ENCODE measurements at places on chromosomes 12 and 14.
A peak's percentile ranks its signal among the peaks of the same experiment; 100 is the strongest.

DNA sequence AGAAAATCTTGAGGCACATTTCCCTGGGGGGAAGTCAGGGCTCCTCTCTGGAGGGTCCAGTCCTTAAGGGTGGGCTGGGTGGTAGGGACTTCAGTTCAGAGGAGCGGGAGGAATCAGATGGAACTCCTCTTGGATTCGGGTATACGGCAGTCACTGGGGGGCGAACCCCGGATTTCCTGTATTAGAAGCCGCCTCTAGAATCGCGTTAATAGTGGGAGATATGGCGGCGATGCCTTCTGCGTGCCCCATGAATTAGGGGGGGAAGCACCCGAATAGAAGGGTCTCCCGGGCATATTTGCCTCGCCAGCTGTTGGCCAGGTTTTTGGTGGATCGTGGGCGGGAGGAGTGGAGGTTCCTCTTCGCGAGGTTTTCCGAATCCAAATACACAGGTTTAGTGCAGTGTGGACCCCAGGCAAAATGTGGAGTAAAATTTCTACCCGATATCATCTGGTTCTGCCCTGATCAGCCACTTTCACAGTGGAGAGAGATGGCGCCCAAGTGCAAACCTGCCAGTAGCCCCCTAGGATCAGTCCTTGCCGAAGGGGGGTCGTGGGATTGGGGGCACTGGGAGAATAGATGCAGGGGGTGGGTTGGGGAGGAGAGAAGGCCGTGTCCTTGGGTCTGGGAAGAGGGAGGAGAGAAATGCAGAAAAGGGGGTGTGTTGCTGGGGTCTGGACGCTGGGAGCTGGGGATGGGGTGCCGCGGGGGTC is 628 bp downstream of the MEG3 start:
- DNase-seq: peak; percentile 58

- no peak for DNase-seq
These were observed 28.9 kb upstream of the PPM1A start for GRCh38 chr14:60220084-60220483.

- DNase-seq: no peak
These were observed 12.1 kb downstream of the MCRS1 start for GRCh38 chr12:49555631-49556390.

DNA sequence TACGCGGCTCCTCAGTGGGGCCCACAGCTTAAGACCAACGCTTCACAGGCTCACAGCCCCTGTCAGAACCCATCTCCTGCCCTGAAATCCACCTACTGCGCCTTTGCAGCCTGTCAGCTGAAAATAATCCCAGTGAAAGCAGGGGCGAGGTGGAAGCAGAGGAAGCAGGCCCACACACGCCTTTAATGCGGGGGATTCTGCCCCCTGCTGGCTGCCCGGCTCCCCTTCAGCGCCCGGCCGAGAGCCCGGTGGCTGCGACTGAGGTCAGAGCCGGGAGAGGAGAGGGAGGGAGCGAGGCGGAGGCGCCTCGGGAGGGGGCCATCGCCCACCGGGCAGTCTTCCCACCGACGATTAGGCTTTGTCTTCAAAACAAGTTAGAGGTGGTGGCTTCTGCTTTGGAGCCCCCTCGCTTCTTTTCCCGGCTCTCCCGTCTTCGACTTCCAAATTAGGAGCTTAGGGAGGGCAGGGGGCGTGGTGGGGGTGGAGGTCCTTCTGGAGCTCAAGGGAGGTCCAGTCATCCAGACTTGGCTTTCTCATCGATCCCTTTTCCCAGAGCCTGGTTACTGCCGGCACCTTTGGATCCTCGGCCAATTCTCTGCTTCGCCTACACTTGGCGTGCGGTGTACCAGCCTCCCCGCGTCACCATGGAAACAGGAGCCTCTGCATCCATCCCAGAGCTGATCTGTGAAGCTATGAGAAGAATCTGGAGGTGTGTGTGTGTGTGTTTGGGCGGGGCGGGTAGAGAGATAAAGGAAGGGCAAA is 25.2 kb upstream of the RND1 start:
- peak; percentile 95 for DNase-seq

- no peak for DNase-seq
These were observed 136.6 kb downstream of the C12orf75 start for GRCh38 chr12:105466901-105467598.

- no peak for DNase-seq
These were observed 2.7 kb upstream of the BEST3 start for GRCh38 chr12:69701826-69702225.

GRCh38 chr12:104951759-104952509 is 6.2 kb downstream of the SLC41A2 start:
- DNase-seq: no peak

- DNase-seq: no peak
These were observed 173.7 kb downstream of the SYT10 start for GRCh38 chr12:33265900-33266299.

DNA sequence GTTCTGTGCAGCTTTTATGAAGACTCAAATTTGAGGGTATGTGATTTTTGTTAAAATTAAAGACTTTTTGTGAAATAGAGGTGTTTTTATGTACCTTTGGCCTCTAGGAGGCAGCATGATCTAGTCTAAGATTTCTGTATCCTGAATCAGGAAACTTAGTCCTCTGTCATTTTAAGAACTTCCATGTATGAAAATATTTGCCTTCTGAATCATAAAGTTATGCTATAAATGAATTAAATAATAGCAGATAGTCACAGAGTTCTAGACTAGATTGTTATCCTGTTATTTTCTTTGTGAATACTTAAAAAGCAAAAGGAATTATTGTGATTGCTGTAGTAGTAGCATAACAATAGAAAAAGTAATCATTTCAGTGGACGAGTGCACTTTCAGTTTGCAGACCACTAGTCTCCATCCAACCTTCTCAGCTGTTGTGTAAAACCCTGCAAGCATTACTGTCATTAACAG is 56.3 kb downstream of the FGD4 start:
- DNase-seq: peak; percentile 90

DNA sequence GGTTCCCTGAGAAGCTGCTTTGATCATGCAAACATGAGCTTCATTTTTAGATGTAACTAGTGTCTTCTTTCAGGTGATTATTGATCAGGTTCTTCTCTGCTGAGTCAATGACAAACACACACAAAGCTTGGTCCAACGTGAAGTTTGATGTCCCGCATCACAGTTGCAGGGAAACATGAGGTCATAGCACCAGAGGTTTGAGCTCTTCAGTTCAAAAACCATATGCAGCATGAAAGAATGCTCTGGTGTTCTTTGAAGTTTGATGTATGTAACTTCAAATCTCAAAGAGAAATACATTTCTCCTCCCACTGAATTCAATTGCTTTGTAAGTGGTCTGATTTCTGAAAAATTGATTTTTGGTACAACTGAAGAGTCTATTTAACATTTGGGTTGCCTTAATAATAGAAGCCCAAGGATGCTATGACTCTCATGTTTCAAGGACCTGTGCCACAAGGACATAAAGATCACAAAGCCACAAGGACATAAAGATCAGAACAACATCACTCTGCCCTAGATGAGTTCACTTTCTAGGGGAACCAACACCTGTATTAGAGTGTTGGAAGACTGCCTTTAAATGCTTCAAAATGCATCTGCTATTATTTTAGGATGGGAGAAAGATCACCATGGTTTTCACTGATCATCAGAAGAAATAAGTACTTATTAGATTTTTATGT is 31.1 kb upstream of the AMIGO2 start:
- no peak for DNase-seq

- no peak for DNase-seq
These were observed 190.2 kb upstream of the CAND1 start for GRCh38 chr12:67078957-67079356.

GRCh38 chr14:105894978-105895881 is 368.8 kb downstream of the TMEM121 start:
- DNase-seq: no peak

GRCh38 chr12:45669792-45670191 is 59.7 kb upstream of the ARID2 start:
- no peak for DNase-seq

DNA sequence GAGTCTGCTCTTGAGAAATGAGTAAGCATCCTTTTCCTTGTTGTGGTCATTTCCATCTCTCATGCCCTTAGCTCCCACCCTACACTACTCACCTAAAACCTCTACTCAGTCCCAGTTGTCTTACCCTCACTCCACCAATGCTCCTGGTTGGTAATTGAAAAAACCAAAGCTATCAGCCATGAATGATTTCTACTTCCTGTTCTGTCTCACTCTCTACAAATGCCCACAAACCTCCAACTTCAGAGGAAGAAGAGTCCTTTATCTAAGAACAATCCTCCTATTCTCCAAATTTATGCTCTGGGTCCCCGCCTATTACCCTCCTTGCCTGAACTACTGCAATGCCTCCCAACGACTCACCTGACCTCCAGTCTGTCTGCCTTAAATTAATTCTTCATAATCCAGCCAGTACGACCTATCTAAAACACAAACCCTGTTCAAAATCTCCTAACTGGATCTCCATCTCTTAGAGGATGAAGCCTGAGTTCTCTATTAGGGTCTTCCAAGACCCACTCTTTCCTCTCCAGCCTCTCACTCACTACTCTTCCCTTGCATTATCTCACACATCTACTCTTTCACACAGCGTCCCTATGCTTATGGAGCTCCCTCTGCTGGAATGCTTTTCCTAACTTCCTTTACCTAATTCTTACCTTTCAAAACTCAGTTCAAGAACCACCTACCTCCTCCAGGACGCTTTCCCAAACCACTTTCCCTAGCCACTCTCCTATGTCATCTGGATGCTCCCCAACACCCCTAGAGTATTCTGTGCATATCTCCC is 2.2 kb downstream of the DHRS1 start:
- DNase-seq: no peak

DNA sequence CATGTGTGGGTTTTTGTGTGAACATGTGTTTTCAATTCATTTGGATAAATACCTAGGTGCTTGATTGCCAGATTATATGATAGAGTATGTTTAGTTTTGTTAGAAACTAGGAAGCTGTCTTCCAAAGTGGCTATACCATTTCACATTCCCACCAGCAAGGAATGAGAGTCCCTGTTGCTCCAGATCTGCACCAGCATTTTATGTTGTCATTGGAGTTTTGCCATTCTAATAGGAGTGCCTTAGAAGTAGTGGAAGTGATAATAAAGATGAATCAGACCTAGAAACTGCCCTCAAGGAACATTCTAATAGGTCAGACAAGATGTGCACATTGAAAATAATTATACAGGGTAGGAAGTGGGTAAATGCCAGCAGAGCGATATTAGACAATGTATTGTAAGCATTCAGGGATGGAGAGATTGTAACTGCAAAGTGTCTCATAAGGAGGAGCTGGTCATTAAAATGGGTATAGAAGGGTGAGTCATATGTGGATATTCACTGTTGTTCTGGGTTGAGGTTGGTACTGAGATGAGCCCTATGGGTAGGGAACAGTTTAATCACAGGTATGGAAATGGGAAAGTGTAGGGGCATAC is 71.4 kb downstream of the MNAT1 start:
- no peak for DNase-seq

DNA sequence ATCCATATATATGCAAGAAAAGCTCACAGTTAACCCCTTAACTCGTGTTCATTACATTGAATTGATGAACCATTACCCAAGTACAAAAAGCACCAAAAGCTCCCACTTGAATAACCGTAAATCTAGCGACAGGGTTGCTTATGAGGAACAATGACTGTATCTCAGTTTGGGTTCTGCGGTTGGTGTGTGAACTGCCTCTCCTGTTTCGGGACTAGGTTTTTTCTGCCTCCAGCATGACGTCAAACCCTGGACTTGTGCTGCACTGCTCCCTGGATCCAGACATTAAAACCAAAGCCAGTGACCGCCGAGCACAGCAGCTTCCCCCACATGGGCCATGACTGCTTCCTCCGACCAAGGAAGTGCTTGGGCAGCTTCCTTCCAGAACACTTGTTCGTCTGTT is 77.7 kb downstream of the SETD3 start:
- no peak for DNase-seq

DNA sequence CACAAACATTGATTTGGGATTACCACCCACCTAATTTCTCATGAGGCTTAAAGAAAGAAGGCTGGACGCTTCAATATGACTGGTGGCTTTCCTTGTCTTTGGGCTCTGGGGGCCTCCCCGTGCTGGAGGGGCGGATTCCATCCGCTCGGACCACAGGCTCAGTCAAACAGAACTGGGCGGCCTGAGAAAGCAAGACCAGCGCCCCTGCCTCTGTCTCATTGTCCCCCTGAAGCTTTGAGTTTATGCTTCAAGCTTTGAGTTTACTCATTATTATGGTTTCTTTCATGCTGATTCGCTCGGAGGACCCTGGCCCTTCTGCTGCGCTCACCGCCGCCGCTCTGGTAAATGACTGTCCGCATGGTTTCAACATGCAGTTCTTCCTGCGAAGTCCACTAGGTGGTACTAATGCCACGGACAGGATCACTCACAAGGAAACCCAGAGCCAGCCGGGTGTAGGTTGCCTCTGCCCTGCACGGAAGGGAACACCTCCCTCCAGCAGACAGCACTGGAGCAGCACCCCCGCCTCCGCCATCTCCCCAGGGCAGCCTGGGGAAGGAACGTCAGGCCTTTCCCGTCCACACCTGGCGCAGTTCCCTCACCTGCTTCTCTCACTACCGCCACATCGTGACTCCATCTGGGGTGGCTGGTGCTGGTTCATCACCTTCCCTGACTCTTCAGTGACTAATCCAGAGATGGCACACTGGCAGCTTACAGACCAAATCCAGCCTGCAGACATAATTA is 13.2 kb upstream of the TIGAR start:
- peak; percentile 94 for DNase-seq

DNA sequence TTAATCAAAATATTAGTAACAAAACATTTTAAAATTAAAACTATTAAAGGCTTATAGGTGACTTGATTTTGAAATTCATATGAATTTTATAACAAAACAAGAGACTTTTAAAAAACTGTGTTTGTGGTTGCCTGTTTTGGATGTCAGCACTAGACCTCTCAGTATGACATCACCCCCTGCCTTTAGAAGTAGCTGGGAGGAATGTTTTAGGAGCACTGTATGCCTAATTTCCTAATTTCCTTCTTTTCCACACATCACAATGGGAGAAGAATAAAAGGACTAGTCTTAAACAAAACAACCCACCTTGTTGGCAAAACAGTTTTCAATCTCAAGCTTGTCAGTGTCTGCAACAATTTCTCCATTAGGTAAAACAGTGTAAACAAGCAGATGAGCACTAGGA is 48.1 kb upstream of the PZP start:
- DNase-seq: no peak

Data from eye (tissue), 1 donor.